DMS 273 treated with DMSO at 0.1 percent for 48 hours (cell line): ENCODE measurements at places on chromosomes 6 and 20.

- DNase-seq: peak; percentile 22
These were observed 1.1 kb upstream of the IP6K3 start for GRCh38 chr6:33747823-33748222.

GRCh38 chr6:89657445-89658158, 19.1 kb upstream of the LYRM2 start:
- DNase-seq: no peak

DNA sequence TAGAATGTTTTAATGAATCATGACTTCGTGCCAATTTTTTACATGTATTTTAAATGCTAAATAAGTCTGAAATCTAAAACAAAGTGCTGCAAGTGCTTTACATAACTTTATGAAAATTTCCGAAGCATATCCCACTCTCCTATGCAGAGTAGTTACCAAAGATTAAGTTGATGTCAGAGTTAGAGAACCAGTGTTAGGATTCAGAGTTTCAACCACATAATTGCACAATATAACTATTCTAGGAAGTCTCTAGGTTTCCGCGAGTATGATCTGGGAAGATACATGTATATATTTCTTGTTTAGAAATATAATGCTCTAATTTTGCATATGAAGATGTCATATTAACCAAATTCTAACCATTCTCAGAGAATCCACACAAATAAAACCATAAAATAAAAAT, 74.8 kb downstream of the ASCC3 start:
- DNase-seq: no peak

- DNase-seq: no peak
These were observed 52.4 kb upstream of the IPCEF1 start for GRCh38 chr6:154408891-154409500.

DNA sequence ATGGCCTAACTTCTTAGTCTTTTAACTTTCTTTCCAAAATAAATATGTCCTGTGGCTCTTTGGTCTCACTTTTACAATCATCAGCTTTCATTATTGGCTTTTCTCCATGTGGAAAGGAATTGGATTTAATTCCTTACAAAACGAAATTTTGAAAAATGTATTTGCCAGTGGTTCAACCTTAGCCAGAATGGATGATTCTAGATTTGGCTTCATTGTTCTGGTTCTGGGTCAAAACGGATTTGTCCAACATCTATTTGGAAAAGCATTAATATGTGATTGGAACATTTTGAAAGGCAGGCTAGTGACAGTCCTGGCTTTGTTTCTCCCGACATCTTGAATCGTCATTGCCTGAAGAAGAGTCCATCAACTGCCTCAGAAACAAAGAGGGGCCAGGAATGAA, 59.2 kb downstream of the TENT5A start:
- DNase-seq: no peak

DNA sequence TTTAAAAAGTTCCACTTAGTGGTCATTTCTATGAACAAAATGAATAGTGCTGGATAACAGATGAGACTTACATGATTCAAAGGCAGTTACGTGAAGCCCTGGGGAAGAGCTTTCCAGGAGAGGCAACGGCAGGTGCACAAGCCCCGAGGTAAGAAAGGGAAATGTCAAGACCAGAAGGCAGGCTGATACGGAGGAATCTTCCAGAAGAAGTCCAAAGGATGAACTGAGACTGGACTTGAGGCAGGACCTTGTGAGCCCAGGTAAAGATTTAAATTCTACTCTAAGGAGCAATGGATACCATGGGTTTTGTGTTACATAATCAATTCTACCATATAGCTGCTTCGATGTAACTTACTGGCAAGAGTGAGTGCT, 164.6 kb downstream of the BCAS1 start:
- no peak for DNase-seq

DNA sequence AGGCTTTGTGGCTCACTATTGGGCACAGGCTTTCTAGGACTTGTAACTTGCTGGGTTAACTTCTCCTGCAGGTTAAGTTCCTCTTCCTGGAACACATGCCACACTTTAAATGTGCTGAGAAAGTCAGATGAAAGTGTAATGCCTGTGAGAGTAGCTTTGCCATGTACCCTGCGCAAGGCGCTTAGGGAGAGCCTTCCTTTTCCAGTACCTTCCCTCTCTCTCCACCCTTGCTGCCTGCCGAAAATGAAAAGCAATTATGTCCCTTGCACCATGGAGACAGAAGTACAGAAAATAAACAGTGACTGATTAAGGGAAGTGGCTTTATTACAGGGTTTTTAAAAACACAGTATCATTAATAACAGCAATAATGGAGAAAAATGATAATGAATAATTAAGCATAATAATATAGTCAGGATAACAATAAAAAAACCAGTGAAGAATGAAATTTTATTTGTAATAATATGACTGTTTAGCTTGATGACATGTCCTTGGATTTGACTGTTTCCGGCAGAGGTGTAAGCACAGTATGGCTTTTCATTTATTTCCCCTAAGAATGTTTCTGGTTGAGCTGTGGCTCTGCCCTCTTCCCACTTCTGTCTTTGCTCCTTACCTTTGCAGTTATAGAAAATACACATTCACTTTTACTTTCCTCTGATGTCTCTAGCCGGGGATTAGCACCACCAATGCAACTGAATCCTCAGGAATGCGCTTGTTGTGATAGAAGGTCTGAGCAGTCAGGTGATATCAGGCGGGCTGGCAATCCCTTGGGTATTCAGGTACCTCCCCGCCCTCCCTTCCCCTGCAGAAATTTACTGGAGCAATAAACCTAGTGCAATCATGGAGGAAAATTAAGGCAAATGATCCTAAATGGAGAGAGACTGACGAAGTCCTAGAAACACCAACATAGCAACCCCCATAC, 472.3 kb upstream of the CITED2 start:
- DNase-seq: no peak

GRCh38 chr6:43852350-43852864, 82.4 kb downstream of the VEGFA start:
- no peak for DNase-seq

GRCh38 chr6:164502833-164503232, 806.6 kb downstream of the C6orf118 start:
- DNase-seq: no peak
